ENCODE measurements at places on chromosomes 5 and 9.

GRCh38 chr5:34804913-34805312 is 34.1 kb upstream of the TTC23L start:
- no peak for DNase-seq

GRCh38 chr5:86360801-86361200 is 256.9 kb upstream of the COX7C start:
- no peak for DNase-seq

DNA sequence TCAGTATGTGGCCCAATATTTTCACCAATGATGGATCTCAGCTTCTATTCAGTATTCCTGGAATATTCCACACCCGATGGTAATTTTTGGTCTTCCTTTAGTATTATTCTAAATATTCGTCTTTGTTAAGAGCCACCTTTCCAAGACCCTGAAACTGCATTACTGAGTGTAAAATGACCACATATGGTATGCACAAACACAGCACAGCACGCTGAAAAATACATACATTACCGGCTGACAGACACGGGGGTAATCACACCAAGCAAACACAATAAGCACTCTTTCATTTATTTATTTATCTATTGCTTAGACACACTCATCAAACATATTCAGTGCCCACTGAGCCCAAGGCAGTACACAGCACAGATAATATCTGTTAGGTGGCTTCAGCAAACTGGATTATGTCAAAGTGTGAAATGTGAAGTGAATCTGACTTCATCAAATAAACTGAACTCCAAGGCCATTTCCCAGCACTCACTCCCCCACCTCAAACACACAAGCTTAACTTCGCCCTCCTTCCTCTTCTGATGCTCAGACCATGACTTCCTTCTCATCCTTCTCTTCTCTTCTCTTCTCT is 1637.8 kb upstream of the C9orf72 start:
- no peak for DNase-seq

- no peak for DNase-seq
These were observed 65.8 kb downstream of the BOD1 start for GRCh38 chr5:173550641-173551040.

DNA sequence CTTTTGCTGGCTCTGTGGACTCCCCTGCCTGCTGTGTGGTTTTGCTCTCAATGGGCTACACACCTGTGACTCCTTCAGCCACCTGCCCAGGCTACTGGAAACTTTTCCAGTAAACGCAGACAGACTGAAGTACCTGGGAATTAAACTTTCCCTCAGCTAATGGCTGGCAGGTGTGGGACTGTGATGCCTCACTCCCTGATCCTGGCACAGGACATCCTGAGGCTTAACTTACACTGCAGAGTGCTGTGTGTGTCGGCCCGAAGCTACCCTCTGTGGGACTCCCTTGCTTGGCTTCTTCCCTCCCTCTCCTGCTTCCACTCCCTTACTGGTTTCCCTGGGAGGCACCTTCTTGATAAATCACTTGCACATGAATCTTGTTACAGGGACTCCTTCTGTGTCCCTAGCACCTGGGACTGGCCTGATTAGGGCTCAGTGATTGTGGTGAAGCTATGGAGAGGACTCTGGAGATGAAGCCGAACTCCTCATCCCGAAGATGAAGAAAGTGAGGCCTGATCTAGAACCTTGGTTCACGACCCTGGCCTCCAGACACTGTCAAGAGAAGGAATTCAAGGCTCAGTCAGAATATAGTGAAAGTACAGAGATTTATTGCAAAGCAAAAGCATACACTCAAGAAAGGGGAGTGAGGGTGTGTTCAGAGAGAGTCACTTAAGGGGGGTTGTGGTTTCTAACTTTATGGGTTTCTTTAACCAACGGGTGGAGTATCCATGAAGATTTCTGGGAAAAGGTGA is 113.4 kb upstream of the ALDH1B1 start:
- no peak for DNase-seq

DNA sequence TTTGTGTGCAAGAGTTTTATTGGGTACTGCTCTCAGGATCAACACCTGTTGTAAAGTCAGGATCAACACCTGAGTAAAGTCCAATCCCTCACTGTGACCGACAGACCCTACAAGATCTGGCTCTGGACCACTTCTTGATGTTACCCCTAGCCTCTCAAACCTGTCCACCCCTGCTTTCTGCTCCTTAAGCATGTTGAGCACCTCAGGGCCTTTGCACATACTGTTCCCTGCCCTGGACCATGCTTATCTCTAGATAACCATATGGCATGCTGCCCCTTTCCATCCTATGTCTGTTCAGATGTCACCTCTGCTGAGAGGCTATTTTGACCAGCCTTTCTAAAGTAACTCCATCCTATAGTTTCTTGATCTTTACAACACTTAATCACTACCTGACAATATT is 269.6 kb downstream of the SMARCA2 start:
- no peak for DNase-seq

DNA sequence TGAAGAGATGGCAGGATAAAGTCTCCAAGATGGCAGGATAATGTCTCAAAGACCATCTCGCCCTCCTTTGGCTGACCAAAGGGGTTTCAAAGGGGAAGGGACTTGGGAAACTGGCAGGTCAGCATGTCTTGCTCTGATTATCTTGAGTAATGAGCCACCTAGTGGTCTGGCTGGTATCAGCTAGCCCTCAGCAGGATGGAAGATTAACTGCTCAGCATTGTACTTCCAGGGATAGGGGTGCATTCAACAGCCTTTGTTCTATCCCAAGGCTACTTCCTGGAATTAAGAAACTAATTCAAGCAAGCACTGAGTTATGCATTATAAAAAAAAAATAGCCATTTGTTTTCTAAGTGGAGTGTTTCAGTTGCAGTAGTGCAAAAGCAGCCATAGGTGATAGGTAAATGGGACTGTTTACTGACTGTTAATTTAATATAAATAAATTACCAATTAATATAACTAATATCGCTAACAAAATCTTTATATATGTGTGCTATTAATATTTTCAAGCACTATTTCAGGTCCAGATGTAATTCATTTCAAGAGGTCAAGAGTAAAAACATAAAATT is 555.5 kb downstream of the CDH9 start:
- DNase-seq: peak; percentile 60

GRCh38 chr5:128002425-128002824 is 81.1 kb upstream of the SLC12A2 start:
- no peak for DNase-seq

DNA sequence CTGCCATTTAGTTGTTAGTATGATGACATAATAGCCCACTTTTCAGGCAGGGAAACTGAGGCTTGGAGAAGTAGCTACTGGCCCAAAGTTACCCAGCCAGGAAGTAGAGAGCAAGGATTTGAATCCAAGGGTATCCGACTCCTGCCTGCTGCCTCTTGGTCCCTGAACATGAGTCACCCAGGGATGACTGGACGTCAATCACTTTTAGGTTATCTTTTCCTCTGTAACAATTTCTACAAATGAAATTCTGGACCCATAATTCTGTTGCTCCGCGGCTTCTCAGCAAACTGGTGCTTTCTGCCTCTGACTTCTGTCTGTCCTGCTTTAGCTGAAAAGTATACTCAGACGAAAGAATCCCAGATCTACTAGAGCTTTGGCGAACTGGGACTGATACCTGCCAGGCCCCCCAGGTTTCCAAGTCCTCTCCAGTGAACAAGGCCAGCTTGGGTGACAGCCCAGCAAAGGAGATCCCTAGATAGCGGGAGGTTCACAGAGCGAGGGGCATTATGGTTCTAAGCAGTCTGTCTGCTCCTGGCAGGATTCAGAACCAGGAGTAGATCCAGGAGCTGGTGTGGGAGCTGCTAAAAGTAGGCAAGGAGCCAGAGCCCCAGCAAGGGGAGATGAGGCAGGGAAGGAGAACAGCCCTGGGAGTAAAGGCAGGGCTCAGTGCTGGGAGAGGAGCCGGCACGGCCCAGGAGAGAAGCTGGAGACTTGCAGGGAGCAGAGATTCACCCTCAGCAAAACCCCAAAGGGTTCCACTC is 20.6 kb downstream of the OLFML2A start:
- no peak for DNase-seq

- DNase-seq: peak; percentile 63
These were observed 922 bp downstream of the CRHBP start for GRCh38 chr5:76953551-76954382.

- peak; percentile 93 for DNase-seq
These were observed 44.3 kb upstream of the BICD2 start for GRCh38 chr9:92808726-92809451.

DNA sequence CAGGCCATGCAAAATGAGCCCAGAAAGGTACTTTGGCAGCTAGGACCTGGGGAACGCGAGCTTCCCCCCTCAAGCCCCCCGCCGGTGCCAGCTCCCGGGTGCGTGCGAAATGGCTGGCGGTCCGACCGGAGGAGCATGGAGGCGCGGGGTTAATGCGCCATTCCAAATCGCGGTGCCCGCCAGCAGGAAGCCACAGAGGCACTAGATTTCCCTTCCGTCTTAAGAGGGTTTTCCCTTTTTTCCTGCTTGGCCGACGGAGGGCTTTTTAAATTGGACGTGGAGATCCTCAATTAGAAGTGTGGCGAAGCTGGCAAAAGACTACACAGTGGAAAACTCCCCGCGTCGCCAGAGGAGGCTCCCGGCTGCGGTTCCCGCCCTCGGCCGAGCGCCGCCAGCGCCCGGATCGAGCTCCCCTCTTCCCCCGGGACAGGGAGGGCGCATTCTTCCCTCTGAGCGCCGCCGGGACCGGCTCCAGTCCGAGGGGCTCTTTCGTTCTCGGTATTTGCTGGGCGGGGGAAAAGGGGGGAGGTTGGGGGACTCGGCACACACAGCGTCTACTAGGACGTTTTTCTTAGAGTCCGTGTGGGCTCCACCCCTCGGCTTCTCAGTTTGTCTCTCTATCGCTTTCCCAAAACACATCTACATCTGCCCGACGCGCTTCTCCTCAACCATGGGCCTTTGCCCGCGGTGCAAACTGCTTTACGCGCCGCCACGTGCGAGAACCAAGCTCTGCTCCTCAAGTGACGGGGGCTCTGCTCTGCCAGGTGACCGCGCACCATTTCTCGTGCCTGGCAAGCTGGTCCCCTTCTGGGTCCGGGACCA is 3.0 kb downstream of the GDNF start:
- DNase-seq: peak; percentile 45

DNA sequence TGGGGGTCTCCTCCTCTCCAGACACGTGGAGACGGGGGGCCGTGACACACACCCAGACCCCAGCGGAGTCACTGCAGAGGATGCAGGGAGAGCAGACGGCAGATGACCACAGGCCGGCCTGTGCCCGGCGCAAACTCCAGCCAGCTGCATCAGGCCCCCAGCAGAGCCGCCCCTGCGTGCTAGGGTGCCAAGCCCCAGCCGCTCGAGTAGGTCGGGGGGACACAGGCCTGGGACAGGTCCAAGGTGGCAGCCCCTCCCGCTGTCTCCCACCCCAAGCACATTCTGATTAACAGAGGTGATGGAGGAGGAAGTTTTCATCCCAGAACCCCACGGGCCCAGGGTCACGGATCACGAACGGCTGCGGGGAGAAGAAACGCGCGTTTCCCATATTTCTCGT is 14.4 kb downstream of the NACC2 start:
- DNase-seq: no peak

DNA sequence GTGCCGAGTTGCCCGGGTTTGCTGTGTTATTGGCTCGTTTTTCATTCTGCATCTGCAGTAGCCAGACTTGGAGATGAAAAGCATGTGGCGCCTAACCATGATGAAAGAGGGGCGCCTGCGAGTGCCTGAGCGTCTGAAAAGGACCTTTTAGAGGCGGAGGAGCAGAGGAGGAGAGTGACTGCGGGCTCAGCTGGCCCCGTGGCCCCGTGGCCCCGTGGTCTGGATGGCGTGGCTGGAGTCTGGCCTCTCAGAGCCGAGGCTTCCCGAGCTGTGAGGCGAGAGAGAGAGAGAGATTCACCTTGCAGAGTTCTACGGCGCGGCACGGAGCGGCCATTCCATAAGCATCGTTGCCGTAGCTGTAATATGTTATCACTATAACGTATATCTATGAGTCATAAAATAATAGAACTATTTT is 55.3 kb upstream of the RNU6ATAC start:
- DNase-seq: peak; percentile 6

- no peak for DNase-seq
These were observed 530.5 kb downstream of the SEMA5A start for GRCh38 chr5:9015260-9015936.

DNA sequence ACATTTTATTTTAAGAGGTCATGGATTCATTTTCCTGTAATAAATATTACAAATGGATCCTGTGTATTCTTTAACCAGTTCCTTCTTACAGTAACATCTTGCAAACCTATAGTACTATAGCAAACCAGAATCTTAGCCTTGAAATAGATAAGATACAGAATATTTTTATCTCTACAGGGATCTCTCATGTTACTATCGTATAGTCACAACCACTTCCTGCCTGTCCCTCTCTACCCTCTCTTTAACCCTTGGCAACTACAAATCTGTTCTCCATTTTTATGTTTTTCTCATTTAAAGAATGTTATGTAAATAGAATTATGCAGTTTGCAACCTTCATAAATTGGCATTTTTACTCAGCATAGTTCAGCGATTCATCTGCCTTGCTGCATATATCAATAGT is 454.0 kb downstream of the DIRAS2 start:
- DNase-seq: no peak

DNA sequence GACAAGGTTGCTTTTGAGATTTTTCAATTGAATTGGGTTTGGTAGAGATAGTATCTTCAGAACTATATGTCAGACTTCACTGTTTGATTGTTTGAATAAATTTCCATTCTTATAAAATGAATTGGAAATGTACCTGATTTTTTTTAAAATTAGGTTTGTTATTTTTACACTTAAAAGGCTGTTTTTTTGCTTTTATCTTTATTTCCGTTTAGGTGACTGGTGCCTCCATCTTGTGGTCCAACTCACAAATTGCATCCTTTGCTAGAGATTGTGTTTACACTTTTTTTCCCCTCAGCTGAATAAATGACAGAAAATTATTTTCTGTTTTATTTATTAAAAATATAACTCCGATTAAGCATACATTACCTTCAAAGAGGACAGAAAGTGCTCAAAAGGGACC is 15.6 kb downstream of the NDUFAF2 start:
- DNase-seq: no peak

GRCh38 chr9:6106711-6107339 is 91.4 kb upstream of the RANBP6 start:
- no peak for DNase-seq

- DNase-seq: no peak
These were observed 4.0 kb downstream of the ENC1 start for GRCh38 chr5:74636552-74636951.

DNA sequence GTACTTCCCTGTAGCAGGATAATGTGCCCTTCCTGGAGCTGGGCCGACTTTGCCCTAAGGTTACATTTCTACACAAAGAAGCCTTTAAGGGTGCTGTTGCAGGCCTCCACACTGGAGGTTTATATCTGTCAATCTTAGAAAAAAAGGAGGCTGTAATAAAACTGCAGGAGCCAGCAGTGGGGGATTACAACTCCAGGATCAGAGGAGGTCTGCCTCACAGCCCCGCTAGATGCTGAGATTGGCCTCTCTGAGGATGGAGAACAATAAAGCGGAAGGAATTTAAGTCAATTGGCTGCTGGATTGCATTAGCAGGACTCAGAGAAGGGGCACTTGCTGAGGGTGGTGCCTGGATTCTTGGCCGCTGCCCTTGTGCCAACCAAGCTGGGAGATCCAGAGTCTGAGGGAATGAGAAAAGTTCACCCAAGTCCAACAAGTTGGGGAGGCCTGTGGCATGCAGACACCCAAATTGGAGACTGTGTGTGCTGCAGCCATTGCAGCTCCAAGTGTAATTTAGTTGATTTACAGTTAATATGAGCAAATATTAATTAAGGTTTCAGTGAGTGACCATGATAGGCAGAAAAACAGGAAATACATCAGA is 99.0 kb upstream of the SSBP2 start:
- DNase-seq: no peak
